ENCODE measurements at places on chromosomes 5 and 9.

DNA sequence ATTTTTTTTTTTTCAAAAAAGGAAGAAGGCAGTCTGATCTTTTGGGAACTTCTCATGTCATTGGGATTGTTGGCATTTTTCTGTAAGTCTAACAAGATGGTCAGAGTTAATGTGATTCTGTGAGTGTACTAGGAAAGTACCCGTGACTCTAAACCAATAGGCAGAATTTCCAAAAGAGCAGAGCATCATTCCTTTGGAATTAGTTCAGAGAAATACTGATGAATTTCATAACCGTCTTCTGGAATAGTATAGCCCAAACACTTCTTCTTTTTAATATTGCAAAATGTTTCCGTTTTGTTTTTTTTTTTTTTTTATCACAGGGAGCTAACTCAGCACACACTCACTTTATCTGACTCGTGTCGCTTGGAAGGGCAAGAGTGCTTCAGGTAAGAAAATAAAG is 407.4 kb downstream of the DTWD2 start:
- DNase-seq: no peak

DNA sequence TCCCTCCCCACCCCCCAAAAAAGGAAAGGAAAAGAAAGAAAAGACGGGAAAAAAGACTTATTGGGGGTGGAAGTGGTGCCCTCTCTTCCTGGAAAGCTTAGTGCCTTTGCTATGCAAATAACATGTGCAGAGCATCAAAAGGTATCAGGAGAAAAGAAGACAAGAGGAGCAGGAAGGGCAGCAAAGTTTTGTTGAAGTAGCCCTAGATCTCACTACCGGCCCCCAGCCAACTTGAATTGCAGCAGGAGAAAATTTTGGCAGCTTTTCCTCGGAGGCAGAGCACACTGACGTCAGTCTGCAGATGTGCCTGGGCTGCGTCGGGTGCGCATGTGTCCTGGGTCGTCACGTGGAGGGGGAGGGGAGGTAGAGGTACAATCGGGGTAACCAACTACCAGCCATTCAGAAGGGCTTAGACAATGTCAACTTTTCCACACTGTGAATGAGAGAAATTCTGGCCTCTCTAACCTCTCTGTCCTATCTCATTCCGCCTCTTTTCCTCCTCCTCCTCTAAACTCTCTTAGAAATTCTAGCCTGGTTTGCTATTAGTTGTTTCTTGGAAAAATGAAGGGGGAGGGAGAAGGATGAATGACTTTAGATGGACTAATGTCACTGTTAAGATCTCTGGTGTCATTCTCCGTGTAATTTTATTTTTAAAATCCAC is at the start of gene ADAMTS6:
TSS of gene ADAMTS6 (minus strand) at position 286 of the 661 bp plus-strand sequence. CDS start 8,247 bp downstream, outside the sequence.
- DNase-seq: peak; percentile 82

DNA sequence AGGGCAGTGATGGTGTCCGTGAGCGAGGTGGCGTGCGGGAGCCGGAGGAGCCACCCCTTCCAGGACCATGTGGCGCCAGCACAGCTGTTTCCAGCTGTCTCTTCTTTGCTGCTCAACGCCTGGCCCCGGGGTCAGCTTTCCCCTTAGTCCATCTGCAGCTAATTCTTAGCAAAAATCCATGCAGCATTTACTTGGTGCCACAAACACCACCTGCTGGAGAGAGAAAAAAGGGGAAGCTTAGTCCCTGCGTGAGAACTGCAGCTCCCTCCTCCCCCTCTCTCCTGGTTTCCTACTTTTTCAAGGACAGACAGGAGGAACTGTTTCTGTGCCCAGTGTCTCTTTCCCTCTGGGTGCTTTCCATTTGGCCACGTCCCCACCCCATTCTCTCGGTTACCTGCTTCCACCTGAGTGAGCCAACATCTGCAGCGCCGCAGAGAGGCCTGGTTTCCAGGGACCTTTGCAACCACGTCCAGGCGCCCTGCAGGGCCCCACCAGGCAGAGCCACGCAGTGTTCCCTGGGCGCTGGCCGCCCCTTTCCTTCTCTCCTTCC is 3.4 kb downstream of the SLC6A19 start:
- DNase-seq: no peak

DNA sequence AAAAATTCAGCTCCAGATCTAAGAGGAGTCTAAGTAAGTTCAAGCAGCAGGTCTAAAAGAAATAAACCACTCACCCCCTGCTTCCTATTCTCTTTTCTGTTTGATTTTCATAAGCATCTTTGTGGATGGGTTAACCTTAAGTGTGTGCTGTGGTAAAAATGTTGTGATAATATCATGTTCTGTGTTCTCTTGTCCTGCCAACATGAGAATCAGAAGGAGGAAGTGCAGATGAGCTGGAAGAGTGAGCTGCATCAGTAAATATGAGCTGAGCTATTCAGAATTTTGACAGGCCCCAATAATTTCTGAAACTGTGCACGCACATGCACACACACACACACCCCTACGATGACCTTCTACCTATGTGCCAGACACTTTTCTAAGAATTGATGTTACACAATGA is 186.5 kb upstream of the ANKRD55 start:
- DNase-seq: no peak

DNA sequence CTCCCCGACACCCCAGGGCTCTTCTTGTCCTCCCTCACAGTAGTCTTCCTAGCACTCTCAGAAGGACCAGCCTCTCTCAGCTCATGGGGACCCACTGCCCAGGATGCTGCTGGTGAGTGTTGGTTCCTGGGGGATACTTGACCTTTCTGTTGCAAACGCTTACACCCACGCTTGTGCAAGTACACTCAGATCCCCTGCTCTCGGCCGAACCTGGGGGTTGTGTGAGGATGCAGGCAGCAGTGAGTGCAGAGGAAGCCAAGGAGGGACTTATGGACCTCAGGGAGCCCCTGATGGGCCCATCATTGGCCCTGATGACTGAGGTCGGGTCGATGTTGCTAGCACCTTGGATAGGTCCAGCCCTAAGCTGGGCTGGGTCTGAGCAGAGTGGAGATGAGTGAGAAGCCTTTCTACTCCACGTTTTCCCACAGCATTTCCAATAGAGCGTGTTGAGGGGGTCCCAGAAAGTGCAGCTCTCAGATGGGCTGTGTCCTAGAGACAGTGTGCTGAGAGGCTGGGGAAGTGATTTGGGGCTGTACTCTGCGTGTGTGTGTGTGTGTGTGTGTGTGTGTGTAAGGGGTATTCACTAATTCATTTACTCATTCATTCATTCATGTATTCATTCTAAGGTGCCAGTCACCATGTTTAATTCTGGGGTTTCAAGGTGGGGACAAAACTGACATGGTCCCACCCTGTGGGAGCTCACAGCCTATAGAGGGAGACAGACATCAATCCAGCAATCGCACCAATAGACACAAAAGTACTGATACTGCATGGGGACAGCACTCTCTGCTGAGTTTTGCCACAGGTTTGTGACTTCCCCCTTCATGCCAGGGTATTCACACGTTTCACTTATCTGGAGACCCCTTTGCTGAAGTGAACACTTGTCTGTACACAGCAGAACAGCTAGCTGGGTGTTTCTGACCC is 25.2 kb upstream of the PITX1 start:
- no peak for DNase-seq

DNA sequence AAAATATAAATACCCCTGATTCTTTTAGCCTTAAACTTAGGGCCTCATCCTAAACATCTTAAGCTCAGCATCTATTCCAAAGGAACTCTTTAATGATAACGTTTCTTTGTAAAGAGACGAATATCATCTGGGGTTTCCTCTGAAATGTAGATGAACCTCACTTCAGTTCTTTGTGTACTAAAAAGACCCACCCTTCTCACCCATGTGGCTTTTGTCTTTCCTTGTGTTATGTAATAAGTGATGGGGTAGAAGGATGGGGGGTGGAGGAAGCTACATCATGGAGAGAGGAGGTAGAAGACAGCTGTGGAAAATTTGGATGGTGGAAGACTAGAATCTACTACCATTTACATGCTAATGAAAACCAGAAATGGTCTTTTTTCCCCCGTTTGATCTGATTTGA is 111.0 kb downstream of the NDUFS4 start:
- DNase-seq: no peak

DNA sequence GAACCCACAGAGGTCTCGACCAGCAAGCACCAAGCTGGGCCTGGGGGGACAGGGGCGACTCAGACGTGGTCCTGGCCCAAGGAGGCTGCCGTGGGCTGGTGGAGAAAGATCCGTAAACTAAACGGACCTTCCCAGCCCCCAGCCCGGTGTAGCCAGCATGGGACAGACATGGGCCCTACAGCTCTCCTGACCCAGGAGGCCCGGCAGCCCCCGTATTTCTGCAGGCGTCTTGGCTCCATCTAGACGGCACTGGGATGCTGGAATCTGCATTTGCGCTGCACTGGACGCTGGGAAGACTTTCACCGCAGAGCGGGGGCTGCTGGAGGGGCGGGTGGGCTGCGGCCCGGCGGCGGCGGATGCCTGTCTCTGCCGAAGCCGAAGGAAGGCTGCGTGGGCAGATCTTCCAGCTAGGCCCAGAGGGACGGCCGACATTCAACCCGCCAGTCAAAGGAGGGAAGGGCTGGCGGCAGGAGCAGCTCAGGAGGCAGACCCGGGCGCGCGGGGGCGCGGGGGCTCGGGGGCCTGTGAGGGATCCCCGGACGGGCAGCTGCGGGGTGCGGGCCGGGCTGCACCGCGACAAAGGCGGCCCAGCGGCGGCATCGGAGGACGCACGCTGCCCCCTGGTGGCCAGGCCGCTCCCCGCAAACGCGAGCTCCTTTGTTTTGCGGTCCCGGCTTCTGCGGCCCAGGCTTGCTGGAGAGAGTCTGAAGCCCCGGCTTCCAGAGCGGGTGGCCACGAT is 266.2 kb downstream of the NSG2 start:
- DNase-seq: peak; percentile 32

DNA sequence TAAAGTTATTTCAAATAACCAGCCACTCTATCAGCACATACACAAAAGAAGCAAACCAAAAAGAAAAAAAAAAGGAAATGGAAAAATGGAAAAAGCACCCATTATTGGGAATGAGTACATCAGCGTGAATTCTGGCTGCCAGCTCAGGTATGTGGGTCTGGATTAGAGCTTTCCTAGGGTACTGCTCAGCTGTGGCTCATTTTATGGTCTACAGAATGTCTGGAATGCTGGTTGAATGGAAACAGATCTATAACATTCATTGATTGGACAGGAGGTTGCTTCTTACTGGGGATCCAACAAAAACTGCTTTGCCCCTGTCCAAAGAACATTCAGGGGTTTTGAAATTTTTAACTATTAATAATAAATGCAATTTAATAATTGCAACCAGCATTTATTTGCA is 3.9 kb upstream of the CAST start:
- DNase-seq: no peak

DNA sequence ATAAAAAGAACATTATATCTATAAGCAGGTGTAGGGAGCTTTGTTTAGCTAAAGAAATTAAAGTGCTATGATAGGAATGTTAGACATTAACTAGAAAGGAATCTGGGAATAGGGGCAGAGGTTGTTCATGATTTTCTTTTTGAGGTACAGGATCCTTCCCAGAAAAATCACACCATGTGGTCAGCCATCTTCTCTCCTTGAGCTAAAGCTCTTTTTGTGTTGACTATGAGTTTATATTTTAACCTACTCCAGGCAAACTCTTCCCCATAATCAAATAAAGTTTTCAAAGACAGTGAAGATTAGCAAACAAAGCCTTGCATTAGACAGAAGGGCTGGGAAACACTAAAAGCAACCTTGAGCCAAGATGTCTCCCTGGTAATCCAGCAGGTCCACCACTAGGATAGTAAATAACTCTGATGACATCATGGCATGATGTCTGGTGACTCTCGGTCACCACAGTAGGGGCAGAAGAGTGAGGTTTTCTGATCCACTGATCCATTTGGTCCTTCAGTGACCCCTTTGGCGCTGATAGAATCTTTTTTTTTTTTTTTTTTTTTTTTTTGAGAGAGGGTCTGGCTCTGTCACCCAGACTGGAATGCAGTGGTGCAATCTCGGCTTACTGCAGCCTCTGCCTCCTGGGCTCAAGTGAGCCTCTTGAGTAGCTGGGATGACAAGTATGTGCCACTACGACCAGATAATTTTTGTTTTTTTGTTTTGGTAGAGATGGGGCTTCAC is 30.6 kb upstream of the IL6ST start:
- no peak for DNase-seq

- DNase-seq: peak; percentile 29
Observed at GRCh38 chr9:136572003-136572827, 26.4 kb upstream of the NOTCH1 start.

GRCh38 chr9:20623021-20623747 is 885 bp upstream of the MLLT3 start:
- DNase-seq: peak; percentile 78

- DNase-seq: no peak
Observed at GRCh38 chr5:67978171-67978570, 237.4 kb upstream of the PIK3R1 start.

DNA sequence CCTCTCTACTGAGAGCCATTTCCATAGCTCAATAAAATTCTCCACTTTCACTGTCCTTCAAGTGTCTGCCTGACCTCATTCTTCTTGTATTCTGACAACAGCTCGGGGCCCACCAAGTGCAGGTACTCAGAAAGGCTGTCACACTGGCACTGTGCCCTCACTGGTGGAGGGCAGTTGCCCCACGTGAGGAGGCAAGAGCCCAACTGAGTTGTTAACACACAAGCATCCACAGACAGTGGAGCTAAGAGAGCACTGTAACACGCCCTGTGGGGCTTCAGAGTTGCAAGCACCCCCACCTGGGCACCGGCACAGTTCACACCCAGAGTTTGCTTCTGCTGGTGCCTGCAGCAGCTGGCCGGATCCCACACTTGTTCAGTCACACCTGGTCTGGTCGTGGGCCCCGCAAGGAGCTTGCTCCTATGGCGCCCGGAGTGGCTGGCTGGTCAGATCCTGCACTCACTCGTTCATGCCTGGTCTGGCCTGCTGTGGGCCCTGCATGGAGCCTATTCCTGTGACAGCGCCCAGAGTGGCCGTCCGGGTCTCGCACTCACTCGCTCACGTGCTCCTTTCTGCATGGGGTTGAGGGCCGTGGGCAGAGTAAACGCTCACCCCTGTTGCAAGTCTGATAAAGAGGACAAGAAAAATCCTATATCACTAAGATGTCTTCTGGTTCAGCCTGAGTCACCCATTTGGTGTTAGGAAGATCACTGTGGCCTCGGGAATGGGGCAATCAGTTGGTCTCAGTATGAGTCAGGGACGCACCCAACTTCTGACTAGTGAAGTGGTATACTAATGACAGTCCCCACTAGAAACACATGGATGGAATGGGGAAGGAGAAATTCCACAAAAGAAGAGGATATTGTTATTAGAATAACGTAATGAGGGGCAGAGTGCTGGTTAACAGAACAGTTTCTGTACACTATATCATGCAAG is 87.0 kb upstream of the CCNH start:
- no peak for DNase-seq

DNA sequence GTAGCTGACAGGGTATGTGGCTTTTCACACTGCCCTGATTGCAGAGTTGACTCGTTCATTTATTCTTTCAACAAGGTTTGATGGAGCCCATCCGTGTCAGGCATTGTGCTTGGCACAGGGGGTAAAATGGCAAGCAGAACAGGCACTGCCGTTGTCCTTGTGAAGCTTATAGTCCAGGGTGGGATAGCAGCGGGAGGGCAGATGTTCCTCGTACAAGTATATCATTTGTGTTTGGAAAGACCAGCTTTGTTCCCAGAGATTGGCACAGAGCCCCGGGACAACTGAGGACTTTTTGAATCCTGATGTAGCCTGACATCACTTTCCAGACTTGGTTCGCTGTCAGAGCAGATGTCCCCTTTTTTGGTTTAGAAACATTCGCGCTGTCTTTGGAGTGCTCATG is 50.9 kb downstream of the MVB12B start:
- no peak for DNase-seq

GRCh38 chr9:114014044-114014443 is 64.1 kb downstream of the AMBP start:
- DNase-seq: no peak

- no peak for DNase-seq
Observed at GRCh38 chr5:148909040-148909439, 82.6 kb downstream of the ADRB2 start.
